ENCODE measurements at places on chromosomes 6 and 20.

GRCh38 chr6:34178357-34179105 is 32.6 kb upstream of the GRM4 start:
- DNase-seq: no peak

- DNase-seq: no peak
Measured at GRCh38 chr6:168376811-168377483, 57.4 kb upstream of the DACT2 start.

DNA sequence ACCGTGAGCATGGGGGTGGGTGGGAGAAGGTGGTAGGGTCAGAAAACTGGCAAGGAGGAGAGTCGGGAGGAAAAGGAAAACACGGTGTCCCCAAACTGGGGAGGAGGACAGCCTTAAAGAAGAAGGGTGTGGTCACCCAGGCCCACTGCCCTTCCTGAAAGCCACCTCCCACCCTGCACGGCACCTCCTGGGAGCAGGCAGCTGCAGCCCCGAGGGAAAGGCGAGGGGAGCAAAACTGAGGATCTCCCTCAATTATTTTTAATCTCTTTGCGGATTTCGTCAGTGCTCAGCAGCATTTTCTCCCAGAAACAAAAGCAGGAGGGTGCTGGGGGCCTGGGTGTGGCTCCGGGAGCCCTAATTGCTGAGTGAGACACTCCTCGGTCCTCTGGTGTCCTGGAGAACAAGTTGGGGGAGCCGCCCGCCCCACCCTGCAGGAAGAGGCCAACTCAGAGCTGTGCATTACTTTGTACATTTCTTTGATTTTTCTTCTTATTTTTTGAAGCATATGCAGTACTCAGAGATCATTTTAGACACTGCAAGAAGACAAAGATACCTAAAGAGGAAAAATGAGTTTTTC is 56.4 kb downstream of the RIOK1 start:
- no peak for DNase-seq

GRCh38 chr20:10524643-10525042 is 89.5 kb downstream of the SLX4IP start:
- DNase-seq: no peak

GRCh38 chr6:142820338-142821051 is 124.5 kb downstream of the HIVEP2 start:
- DNase-seq: peak; percentile 84

DNA sequence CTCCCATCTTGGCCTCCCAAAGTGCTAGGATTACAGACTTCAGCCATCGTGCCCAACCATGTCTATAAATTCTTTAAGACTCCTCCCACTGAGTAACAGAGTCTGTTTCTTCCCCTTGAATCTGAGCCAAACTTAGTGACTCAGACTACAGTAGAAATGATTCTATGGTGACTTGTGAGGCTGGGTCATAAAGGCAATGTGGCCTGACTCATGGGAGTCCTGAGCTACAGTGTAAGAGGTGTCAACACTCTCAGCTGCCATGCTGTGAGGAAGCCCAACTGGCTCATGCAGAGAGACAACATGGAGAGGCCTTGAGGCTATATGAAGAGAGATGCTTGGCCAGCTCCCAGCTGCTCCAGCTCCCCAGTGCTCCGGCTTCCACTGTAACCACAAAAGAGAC is 5.2 kb upstream of the NRSN2 start:
- DNase-seq: no peak

DNA sequence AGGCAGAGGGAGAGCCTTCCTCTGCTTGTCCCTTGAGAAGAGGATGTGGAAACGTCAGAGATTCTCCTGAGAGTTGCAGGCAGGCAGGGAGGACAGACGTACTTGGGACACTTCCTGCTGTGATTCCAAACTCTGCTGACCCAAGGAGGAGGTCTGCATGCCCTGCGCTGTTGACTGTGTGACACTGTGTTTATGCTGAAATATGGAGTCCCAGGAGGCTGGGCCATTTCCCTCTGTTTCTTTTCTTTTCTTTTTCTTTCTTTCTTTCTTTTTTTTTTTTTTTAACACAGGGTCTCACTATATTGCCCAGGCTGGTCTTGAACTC is 63.5 kb upstream of the BHLHE23 start:
- DNase-seq: no peak

DNA sequence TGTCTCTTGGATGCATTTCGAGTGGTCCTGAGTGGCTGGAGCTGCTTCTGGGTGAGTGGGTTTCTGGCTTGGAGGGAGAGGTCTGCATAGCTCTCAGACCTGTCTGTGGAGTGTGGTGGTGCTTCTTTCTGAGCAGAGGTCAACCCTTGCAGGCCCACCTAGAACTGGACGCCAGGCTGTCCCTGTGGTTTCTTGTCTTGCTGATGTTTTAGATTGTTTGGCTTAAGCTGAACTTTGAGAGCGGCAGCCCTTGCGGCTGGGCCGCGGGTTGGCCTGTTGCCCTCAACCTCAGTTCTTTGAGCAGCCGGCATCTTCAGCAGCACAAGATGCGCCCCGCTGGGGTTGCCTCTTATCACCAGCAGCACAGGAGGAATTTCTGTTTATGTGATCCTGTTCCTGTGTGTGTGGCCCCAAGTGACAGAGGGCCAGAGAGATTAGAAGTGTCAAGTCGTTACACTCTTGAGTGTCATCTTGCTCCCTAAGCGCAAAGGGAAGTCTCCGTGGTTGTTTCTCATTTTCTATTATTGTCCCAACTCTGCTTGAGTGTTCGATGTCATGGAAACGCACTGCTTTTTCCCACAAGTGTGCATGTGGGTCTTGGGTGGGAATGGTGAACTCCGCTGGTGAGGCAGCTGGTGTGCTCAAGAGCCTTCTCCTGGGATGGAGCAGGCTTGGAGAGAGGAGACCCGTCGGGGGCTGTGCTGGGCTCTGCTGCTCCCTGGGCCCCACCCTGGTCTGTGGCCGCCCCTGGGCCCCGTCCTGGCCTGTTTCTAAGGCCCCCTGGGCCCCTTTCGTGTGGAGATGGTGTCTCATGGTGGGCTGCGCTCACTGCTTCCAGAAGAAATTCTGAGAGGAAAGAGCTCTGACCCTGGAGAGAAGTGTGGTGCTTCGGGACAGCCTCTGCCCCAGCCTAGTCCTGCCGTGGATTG is 20.1 kb upstream of the SLC22A1 start:
- DNase-seq: no peak

GRCh38 chr20:38393259-38393658 is 41.9 kb downstream of the SNHG17 start:
- no peak for DNase-seq

GRCh38 chr6:157850030-157850429 is 27.0 kb downstream of the SNX9 start:
- DNase-seq: no peak

- no peak for DNase-seq
Measured at GRCh38 chr20:44967207-44967807, 995 bp downstream of the STK4 start.

DNA sequence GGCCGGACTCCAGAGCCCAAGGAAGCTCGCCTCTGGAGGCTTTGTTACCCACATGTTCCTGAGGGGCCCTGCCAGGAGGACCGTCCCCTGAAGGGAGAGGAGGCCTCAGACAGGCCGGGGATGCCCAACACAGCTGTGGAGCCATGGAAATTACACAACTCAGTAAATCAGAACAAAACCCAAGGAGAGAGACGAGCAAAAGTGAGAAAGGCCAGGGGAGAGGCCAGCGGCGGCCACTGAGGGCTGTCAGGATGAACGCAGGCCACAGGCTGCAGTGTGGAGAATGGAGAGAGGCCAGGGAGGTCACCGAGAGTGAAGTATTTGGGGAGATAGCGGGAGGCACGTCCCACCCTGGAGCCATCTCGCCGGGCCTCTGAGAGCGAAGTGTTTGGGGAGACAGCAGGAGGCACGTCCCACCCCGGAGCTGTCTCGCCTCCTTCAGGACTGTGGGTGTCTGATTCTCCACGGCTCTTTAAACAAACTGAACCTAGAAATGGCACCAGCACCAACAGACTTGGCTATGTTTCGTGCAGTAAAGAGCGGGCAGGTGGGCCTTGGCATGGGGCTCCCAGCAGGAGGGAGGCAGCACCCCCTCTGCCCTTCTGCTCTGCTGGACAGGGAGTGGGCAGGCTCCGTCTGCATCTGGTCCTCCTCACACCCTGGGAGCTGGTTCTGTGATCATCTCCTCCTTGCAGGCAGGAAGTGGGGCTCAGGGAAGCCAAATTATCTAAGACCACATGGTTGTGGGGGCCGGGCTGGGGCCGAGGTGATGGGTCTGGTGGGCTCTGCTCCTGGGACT is 91.0 kb downstream of the YTHDF1 start:
- DNase-seq: no peak

GRCh38 chr6:18211338-18211737 is 53.0 kb downstream of the DEK start:
- no peak for DNase-seq

- DNase-seq: no peak
Measured at GRCh38 chr6:90472716-90473115, 114.2 kb downstream of the MAP3K7 start.

DNA sequence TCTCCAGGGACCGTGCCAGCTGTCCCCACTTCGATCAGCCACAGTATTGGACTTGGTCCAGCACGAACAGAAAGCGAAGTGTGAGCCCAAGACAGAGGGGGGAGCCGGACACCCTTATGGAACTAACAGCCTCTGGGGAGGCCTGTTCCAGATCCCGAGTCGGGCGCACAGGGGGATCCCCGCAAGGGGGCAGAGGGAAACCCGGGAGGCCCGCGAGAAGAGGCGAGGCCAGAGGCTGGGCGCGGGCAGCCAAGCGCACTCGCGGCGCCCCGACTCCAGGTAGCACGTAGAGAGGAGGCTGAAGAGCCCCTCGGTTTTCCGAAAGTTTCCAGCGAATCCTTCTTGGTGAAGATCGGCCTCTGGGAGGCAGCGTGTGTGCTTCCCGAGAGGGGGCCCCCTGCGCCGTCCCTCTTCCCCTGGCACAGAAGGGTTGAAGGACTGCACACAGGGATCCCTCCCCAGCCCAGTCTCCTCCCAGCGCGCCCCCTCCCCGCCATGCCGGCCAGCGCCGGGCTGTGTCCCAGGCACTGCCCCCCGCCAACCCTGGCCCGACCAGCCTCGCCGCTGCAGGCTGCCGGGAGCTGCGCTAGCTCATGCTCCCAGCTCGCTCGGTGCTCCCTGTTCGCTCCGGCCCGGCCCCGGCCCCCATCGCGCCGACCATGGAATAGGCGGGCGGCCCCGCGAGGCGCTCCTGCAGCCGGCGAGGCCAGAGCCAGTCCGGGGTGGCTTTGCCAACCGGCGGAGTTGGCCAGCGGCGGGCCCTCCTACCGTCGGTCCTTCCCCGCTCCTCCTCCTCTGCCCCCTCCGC is 577 bp upstream of the SLC24A3 start:
- peak; percentile 87 for DNase-seq

GRCh38 chr6:149224399-149224798 is 93.1 kb upstream of the TAB2 start:
- no peak for DNase-seq

GRCh38 chr20:20211988-20212518 is 155.9 kb upstream of the INSM1 start:
- DNase-seq: no peak

- no peak for DNase-seq
Measured at GRCh38 chr6:55985309-55985708, 109.9 kb upstream of the BMP5 start.

DNA sequence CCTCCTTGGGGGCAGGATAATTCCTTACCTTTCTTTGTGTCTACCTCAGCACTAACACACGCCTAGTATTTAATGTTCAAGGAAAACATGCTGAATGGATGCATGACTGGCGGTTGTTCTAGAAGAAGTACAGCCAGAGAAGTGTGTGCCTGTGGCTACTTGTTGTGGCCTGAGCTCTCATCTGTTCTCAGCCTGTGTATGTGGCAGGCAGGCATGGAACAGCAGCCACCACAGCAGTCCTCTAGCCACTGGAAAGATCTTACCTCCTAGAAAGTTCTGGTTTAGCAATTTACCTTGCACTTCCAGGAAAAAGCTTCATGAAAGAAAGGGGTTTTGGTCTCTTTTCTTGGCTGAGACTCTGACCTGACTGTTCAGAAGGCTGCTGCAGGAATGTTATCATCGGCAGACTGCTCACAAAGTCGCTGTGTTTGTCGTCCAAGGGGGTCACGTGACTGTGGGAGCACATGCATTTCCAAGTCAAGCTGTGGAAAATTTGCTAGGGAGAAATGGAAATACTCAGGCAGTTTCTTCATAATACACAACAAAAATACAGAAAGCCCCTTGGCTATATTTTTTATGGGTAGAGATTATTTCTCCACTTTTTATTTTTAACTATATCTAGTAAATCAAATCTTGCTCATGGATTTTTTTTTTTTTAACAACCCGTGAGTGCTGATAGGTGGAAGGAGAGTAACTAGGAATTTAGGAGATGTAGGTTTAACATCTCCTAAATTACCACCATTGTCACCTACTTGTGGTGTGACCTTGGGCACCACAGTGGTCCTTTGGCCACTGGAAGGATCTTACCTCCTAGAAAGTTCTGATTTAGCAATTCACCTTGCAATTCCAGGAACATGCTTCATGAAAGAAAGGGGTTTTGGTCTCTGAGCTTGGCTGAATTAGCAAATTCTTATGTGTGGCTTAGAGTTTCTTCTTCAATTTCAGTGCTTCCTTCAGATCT is 110.8 kb upstream of the GPR6 start:
- DNase-seq: no peak

DNA sequence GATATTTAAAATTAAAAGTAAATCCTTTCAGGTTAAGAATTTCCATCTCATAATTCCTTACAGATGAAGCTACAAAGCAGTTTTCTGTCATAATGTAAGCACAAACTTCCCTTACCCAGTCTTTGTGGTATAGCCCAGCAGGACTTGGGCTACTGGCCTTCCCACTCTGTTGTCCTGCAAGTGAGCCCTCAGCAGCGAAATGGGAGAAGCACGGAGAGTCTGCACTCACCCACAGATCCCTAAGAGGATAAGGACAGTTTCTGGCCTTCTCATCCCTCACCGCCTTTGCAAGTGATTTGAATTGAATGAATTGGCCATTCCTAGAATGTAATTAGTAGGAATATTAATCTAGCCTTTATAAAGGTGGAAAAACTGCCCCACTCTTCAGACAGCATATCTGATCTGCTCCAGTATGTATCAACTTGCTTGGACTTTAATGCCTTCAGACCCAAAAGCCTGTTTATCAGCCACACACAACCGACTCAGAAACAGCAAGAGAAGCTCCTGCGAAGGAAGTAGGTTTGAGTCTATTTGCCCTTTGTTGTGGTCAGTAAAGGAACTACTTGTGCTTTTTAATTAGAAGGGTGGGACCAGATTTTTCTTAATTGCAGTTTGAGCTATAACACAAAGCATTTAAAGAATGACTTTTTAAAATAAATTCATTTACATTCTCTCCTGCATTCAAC is 29.9 kb upstream of the PRDM1 start:
- DNase-seq: no peak

DNA sequence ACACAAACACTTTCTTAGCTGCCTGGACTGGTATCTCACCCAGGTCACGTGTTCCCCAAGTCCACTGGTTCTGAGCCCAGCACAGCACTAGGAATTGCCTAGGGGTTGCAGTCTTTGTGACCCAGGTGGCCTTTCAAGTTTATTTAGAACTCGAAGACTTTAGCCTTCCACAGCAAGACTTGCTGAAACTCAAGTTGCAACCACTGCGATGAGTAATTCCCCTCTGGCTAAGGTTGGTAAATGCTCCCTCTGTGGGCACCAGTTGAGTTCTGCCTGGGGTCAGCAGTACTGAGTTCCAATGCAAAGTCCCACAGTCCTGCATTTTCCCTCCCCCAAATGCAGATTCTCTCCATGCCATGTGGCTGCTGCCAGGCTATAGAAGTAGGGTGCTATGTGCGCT is 77.6 kb upstream of the MOCS1 start:
- no peak for DNase-seq
